ENCODE measurements at places on chromosomes 2 and 18.
A peak's percentile ranks its signal among the peaks of the same experiment; 100 is the strongest.

DNA sequence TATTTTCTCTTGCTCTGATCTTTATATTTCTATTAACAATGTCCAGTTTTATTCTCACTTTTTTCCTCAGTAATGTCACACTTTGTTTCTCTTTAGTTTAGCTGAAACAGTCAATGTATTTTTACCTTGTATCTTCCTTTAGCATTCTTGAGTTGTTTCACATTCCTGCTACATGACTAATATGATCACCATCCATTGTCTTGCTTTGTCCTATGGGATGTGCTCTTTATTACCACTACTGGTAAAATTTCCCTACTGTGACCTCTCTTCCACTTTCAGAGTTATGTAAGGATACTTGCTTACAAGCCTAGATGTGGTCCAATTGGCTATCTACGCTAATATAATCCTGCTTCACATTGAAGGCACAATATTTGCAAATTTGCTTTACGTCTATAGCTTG lies 457.9 kb downstream of the PIK3C3 start:
- peak; percentile 16 for DNase-seq

DNA sequence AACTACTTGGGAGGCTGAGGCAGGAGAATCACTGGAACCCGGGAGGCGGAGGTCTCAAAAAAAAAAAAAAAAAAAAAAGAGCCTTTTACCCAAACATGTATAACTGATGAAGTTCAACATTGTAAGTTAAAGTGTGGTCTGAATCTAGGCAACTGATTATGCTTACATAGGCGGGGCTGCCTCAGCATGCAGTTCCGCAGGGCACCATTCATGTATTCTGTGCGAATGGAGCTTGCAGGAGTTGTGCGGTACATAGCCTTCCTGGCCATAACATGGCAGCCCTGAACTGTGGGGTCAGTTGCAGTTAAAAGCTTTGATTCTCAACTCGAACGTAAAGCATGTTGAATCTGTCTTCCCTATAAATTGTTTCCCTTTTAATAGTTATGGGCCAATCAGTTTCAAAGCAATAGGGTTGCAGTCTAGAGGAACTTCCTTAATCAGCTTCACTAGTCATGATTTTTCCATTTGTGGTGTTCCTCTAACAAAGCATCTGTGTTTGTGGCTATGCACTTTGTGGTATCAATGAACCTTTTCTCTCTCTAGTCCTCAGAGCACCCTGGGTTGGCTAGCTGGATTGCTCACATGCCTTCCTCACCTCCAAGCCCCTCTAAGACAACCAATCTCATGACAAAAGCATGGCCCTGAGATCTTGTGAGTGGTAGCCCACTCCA lies 30.6 kb upstream of the CEP68 start:
- no peak for DNase-seq

GRCh38 chr2:47437287-47437686 lies 34.3 kb downstream of the MSH2 start:
- DNase-seq = peak; percentile 40

DNA sequence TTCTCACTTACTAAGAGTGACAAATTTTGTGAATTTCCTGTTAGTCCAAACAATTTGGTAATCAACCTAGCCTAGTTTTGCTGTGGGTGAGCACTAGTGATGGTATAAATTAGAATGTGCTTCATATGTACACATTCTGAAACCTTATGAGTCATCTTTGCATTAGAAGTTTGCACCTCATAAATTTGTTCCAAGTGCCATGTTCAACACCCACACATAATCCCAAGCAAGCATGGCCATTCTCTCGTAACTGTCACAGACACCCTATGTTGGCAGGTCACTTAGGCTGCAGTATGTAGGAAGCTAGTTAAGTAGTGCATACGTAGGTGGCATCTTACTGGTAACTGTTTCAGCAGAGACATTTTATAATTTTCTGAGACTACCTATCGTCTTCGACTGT lies 46.9 kb downstream of the NAB1 start:
- peak; percentile 48 for DNase-seq

- no peak for DNase-seq
Observed at GRCh38 chr2:127661072-127661649, 14.2 kb downstream of the LIMS2 start.

- DNase-seq = peak; percentile 81
Observed at GRCh38 chr2:88709181-88709631, 17.7 kb downstream of the RPIA start.

GRCh38 chr2:43220229-43220751 lies 6.1 kb downstream of the ZFP36L2 start:
- peak; percentile 56 for DNase-seq

DNA sequence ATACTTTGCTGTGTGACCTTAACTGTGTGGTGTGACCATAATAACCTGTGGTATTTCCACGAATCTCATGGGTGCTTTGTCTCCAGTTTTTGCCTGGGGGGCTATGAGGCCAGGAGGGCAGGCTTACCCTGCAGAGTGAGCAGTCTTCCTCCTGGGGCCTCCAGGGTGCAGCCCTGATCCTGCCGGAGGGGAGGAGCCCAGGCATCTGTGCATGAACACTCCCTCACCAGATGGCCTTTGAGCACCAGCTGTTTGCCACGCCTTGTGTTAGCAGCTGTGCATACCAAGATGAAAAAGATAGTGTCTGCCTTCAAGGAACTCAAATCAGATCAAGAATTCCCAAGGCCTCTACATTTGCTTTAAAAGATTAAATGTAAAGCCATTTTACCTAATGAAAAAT lies 75.0 kb upstream of the RBM44 start:
- peak; percentile 44 for DNase-seq

DNA sequence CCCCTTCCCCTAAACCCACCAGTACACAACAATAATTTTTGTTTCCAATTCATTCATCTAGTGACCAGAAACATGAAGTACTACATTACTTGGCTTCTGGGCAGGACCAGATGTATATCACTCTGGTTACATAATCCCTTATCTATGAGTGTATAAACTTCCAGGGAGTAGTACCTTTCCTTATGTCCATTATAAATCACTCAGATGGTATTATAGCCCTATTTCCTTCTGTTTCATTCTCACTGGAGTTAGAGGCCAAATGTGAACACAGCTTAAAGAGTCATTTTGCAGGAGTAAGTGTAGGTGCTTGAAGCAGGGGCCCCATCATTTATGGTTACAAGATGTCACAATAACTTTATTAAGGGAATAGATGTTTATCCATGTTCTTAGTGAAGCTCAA lies 894.4 kb upstream of the NXPH2 start:
- no peak for DNase-seq

DNA sequence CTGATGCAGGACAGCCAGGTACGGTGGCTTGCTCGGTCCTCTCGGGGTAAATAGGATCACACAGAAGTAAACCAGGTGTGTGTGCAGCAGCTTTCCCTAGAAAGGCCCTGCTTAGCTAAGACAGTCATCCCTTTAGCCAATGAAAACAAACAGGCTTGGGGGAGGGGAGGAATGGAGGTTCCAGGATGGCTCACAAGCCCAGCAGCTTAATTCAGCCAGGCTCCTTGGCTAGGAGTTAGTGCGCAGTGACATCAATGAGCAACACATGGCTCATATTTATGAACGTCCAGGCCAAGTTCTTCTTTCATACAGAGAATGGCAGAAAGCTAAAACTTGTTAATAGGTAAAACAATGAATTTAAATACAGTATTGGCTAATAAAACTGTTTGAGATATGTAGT lies 10.2 kb downstream of the IAH1 start:
- DNase-seq = no peak

- DNase-seq = peak; percentile 54
Observed at GRCh38 chr2:67445652-67446268, 48.6 kb downstream of the ETAA1 start.

DNA sequence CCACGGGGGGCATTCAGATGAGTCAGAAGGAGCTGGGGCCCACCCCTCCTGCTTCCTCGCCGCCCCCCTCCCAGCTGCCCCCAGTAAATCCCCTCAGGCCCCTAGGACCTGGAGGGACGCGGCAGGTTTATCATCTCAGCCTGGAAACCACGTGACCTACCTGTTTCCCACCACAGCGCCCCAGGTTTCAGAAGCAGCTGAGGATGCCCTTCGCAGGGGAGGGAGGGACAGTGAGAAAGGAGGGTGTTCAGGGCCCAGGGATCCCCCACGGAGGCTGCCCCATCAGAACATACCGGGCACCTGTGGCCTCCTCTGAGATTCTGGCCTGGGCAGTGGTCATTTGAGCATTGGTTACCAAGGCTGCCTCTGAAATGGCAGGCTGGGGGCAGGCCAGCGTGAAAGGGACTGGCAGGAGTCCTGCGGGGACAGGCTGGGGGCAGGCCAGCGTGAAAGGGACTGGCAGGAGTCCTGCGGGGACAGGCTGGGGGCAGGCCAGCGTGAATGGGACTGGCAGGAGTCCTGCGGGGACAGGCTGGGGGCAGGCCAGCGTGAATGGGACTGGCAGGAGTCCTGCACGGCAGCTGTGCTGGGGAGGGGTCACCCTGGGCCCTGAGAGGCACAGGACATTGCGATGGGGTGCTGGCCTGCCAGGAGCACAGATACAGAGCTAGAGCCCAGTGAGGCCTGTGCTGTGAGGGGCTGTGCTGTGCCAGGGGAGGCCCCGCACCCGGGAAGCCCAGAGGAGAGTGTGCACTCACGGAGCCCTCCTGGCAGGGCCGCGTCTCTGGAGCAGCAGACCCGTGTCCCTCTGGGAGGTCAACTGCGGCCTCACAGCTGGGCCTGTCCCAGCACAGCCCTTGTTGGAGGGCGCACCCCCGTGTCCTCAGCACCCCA lies 1.6 kb downstream of the NEU4 start:
- no peak for DNase-seq

Data from bronchial epithelial cell (primary cell).